ENCODE measurements at places on chromosomes 5 and 9.

DNA sequence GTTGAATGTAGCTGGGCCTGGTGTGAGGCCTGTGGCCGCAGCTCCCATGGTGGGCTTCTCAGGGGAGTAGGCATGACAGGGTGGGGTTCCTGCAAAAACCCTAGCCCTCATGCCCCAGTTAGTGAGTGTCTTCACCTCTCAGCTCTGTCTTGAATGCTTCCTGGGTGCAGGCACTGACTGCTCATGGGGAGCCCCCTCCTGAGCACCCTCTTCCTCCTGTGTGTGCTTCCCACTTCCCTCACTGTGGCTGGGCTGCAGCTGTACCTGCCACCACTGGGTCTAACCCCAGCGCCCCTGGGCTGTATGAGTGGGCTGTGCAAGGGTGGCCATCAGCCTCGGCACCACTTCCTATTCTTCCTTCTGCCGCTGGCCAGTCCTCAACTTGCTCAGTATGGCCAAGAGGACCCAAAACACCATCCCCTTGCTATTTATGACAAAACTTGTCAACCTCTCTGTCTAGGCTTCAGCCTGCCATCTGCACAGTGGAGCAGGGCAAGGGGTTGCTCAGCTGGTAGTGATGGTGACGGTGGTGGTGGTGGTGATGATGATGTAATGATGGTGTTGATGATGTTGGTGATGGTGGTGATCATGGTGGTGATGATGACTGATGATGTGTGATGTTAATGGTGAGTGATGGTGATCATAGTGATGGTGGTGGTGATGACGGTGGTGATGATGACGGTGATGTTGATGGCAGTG lies 67.5 kb downstream of the RXRA start:
- no peak for DNase-seq

- DNase-seq: no peak
Observed at GRCh38 chr5:164721656-164722055, 1216.2 kb downstream of the MAT2B start.

DNA sequence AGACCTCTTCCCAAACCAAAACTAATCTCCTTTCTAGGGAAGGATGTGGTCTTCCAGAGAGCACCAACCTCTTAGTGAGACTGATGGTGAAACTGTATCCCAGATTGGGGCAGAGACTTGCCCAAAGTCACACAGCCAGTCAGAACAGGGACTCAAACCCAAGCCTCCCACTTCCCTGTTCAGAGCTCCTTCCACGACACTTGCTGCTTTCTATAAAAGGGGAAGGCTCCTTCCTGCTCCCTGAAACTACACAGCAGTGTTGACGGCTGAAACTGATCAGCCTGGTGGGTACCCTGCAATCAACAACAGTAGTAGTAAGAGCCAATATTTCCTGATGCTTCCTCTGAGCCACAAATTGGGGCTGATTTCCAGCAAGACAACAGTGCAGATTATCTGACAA lies 1.5 kb downstream of the TOR2A start:
- DNase-seq: no peak

GRCh38 chr9:124657516-124657915 lies 113.6 kb downstream of the NR6A1 start:
- DNase-seq: peak; percentile 20

- DNase-seq: no peak
Observed at GRCh38 chr9:110206389-110206788, 1.6 kb downstream of the C9orf152 start.

DNA sequence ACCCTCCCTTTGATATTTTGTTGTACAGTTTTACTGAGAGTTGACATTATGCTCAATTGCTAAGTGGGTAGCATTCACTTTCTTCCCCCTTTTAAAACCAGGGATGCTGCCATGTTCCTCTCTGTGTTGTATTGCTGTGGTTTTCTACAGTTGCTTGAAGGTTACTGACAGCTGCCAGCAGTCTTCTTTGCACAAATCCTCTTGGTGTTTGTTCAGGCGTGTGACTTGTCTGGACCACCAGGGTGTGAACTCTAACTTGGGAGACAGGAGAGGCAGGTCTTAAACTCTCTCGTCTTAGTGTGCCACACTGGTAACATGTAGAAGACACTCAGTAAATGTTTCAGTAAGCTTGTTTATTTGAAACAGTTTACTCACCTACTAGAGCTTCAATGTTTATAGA lies 25.1 kb downstream of the SLC44A1 start:
- DNase-seq: no peak

DNA sequence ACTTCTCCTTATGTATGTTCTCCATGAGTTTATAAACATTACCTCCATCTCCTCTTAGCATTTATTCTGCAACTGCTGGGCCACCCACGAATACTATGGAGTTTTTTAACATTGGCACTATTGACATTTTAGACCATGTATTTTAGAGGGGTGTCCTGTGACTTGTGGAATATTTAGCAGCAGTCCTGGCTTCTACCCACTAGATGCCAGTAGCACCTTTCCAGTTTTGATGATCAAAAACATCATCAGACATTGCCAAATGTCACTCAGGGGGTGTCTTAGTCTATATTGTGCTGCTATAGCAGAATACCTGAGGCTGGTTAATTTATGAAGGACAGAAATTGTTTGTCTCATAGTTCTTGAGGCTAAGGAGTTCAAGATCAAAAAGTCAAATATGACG lies 187.5 kb upstream of the RORB start:
- no peak for DNase-seq

DNA sequence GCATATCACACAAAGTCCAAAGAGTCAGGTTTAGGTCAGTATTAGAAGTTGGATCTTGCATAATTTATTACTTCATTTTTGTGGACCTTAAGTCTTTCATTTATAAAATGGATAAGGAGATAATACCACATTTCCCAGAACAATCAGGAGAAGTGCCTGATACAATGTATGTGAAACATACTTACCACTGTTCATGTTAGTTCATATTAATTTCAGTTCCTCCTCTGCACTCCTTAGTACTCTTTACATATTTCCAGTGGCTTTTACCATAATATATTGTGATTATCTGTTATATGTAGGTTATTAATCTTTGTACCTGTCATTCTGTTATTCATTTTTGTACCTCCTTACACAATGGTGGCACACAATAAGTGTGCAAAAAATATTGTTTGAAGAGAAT lies 214.4 kb downstream of the ARL15 start:
- DNase-seq: no peak
